ENCODE measurements at places on chromosomes 5 and 9.

GRCh38 chr5:77958642-77959330 is 182.6 kb upstream of the TBCA start:
- DNase-seq = no peak

- no peak for DNase-seq
These were observed 59.8 kb downstream of the MRPS30 start for GRCh38 chr5:44868541-44868940.

DNA sequence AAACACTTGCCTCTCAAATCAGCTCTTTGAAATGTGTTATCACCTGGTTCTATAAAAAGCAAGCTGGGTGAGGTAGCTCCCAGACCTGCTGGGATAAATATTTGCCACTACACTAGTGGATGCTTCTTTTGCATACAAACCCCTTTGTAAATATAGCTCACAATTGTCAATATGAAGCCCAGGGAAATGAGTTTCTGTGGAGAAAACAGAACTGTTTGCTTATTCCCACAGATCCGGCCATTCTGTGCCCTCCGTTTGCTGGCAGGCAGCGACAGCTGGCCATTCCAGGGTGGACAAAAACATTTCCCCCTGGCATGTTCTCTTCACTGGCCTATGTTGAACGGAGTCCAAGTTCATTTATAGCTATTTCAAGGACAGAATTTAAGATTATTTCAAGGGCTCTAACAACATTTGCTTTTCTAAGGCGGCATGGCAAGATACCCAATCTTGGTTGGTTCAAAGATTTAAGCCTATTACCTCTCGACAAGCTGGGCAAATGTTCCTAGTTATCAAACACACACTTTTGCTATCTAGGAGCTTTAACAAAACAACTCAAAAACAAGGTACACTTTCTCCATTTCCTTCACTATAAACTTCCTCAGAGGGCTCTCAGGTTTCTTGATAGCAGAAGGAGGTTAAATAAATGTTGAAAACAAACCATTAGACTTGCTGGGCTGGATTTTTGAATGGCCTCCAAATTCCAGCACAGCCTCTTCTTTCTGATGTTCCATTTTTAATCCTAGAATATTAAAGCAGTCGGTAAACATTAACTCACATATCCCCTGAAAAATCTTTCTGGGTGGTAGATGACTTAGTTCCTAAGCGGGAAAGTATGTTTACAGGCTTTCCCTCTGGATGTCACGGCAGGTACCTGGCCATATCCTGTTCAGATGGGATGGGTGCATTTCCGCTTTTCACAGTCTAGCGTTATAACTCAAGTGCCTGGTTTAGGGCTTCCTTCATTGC is 332.3 kb downstream of the PLK2 start:
- DNase-seq = no peak

DNA sequence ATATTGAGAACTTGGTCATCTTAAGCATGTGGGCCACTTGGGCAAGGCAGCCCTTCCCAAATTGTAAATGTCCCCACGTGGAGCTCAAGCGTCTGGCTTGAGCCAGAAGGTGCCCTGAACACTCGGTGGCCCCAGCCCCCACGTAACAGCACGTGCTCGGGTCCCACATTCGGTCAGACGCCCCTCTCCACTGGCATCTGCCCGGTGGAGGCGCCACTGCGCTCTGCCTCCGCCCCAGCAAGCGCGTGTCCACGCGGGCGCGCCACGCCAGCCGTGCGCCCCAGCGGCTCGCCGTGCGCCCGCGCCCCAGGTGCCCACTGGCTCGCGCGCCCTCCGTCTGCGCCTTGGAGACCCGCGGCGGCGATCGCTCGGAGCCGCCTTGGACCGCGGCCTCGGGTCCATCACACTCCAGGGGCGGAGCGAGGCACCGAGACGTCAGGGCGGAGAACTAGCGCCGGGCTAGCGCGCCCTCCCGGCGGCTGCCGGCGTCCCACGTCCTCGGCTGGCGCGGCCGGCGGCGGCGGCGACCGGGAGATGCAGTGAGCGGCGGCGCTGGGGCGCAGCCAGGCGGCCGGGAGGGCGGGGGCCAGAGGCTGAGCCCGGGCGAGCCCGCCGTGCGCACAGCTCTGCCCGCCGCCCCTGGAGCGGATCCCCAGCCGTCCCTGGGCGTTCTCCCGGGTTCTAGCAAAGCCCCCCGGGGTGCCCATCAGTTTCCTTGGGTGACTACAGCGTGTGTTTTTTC is at the start of gene PALM2AKAP2:
Gene PALM2AKAP2 (plus strand): TSS at position 488 of the 742 bp plus-strand sequence. CDS start 291 bp downstream, outside the sequence.
- DNase-seq = no peak

- no peak for DNase-seq
These were observed 69.4 kb downstream of the HMCN2 start for GRCh38 chr9:130334915-130335314.

- DNase-seq = no peak
These were observed 2.4 kb upstream of the IL7R start for GRCh38 chr5:35854248-35854647.

- DNase-seq = no peak
These were observed 4.1 kb downstream of the ALDH1A1 start for GRCh38 chr9:72948575-72949243.

GRCh38 chr5:90308787-90309585 is 100.6 kb downstream of the CETN3 start:
- DNase-seq = no peak

DNA sequence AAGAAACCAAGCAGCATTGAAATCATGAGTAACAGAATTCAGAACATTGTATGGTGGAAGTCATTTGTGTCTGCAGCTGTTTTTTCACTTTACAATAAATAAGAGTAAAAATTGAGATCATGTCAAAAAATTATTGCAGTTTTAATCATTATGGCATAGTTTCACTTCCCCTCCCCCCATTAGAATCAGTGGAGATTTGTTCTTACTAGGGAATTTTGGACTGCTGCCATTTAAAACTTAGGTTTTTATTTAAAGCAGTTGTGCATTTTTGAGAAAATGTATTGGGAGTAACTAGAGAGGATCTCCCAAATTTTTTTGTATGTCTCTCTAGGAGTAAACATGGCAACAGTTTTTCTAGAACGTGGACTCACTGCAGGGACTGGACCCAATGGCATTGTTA is 20.4 kb downstream of the GTF3C4 start:
- no peak for DNase-seq

GRCh38 chr5:38258042-38258318 is 379 bp upstream of the EGFLAM start:
- DNase-seq = no peak

GRCh38 chr5:75463726-75464125 is 47.7 kb downstream of the CERT1 start:
- DNase-seq = no peak

DNA sequence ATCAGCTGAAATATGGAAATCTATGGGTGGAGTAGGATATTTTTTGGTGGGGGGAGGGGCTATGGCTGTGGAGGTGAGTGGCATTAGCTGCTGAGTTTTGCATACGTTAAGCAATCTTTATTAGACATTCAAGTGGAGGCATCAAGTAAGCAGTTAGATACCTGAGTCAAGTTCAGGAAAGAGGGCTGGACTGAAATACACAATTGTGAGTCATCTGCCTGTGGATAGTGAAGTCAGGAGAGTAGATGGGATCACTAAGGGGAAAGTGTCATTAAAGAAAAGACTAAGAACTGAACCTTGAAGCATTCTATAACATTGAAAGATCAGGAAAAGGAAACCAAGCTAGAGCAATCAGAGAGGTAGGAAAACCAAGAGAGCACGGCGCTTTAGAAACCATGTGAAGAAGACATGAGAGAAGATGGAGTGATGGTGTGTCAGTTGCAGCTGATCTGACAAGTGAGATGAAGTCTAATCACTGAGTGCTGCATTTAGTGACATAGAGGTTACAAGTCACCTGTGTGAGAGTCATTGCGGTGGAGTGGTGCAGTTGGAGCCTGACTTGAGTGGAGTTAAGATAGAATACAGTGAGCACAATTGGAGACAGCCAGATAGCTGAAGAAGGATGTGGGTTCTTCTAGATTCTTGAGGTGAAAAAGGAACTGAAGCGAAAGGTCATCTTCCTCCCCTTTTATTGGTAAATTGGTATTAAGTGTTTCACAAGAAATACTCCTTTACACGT is 88.7 kb downstream of the PIP5K1B start:
- no peak for DNase-seq
